Activated CD4-positive, alpha-beta T cell treated with anti-CD3 and anti-CD28 coated beads for 36 hours (primary cell): ENCODE measurements at places on chromosomes 11 and 22. TPM values are rescaled to one million over a fixed set of nuclear protein-coding genes. Genes with fewer than 3 reads are reported as not detected.

CLMP gene
- total RNA-seq = 0.09 TPM

GSTT2 gene
- total RNA-seq = not detected

- peak; percentile 77 for DNase-seq
Observed at GRCh38 chr11:119474682-119475596, 52.0 kb upstream of the THY1 start.

DNA sequence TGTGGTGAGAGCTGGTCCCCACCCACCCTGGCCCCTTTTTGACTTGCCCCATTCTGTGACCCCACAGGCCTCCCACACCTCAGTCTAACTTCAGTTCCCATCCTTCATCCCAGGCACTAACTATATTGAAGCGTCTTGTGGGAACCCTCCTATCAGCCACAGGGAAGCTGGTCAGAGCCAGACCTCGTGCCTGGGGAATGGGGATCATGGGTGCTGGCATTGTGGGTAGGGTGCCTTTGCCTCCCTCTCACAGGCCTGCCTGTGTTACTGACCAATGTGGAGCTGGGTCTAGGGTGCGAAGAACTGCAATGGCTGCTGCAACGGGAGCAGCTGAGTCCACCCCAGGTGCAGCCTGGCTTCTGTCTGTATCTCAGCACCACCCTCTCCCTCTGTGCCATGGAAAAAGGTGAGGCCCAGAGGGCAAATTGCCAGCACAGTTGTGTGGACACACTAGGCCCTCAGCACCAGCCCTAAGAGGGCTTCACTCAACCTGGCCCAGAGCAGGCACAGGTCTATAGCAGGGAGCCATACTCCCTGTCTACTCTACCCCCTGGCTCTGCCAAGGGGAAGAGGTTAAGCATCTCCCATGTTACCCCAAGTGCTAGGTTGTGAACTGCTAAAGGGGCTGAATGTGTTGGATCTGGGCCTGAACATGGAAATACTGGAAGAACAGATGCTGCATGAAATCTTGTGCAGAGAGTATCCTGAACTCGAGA is 37.3 kb downstream of the RRP8 start:
- no peak for DNase-seq

- no peak for DNase-seq
Observed at GRCh38 chr11:16297332-16297731, 59.0 kb downstream of the SOX6 start.

GRCh38 chr22:37782340-37783168 is 25.2 kb upstream of the GCAT start:
- DNase-seq = no peak

DNA sequence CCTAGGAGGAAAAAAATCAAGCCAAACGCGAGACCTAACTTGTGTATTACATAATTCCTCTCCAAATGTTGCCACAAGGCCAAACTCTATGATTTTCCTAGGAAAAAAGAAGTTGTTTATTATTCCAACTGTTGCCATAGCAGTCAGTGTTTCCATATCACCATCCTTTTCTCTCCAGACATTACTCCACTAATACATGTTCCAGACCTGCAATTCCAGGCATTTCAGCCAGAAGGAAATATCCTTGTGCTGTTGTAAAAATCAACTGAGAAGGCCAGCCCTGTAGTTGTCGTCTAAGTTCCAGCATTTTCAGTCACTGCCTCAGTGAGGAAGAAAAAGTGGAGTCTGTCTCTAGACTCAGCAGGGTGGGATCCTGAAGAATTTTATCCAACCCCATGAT is 33.1 kb upstream of the PAMR1 start:
- no peak for DNase-seq

DNA sequence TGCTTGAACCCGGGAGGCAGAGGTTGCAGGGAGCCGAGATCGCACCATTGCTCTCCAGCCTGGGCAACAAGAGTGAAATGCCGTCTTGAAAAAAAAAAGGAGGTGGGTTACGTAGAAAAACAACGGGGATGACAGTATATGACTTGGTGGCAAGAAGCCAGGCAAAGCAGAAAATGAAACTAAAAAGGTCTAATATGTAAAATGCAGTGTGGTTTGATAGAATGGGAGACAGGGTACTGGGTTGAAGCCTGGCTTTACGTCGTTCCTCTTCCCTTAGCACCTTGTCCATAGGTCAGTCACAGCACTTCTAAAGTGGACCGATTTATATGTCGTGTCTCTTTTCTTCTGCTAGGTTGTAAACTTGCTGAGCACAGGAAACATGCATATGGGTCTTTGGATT is 274.9 kb upstream of the ZC3H12C start:
- no peak for DNase-seq

DNA sequence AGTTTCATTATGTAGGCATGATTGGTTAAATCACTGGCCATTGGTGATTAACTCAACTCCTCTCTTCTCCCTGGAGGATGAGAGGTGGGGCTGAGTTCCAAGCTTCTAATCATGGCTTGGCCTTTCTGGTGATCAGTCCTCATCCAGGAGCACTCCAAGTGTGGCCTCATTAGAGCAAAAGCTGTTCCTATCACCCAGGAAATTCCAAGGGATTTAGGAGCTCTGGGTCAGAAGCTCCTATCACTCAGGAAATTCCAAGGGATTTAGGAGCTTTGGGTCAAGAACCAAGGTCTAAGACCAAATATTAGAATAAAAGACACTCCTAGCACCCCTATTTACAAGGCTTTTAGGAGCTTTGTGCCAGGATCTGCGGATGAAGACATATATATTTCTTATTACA is 168.0 kb upstream of the BDNF start:
- DNase-seq = no peak
